ENCODE measurements at places on chromosomes 6 and 20. TPM values are rescaled to one million over a fixed set of nuclear protein-coding genes. Genes with fewer than 3 reads are reported as not detected.
A peak's percentile ranks its signal among the peaks of the same experiment; 100 is the strongest.

Gene CDH26
- not detected for total RNA-seq

Gene ADA
- total RNA-seq: 26.3 TPM

Gene HLA-DQB2
- not detected for total RNA-seq

Gene CLIC5
- 0.14 TPM for total RNA-seq

Gene PNLDC1
- total RNA-seq: not detected

Gene BFSP1
- total RNA-seq: 3.7 TPM

DNA sequence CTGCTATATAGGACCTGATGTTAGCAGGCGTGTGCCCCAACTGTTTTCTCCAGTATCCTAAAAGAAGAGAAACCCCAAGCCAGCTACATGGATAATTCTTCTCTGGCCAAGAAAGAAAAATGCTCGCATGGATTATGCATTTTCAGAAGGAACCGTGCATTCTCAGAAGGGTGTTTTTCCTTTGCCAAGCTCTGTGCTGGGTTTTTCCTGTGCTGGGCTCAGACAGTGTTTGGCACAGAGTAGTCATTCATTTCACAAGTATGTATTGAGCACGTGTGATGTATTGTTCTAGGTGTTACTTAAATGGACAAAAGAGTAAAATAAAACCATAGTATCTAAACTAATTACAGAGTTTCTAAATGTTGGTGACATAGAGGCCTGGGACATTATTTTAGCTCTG lies 62.7 kb upstream of the ZNF133 start:
- no peak overlapping the region for H3K27ac ChIP-seq
- DNase-seq: peak; percentile 63
- H3K4me3 ChIP-seq: no peak overlapping the region
- peaks cover 14% of the 10 kb centered on the region for H3K4me1 ChIP-seq
- no peaks in the 10 kb centered on the region for H3K36me3 ChIP-seq
- H3K27me3 ChIP-seq: no peaks in the 10 kb centered on the region

DNA sequence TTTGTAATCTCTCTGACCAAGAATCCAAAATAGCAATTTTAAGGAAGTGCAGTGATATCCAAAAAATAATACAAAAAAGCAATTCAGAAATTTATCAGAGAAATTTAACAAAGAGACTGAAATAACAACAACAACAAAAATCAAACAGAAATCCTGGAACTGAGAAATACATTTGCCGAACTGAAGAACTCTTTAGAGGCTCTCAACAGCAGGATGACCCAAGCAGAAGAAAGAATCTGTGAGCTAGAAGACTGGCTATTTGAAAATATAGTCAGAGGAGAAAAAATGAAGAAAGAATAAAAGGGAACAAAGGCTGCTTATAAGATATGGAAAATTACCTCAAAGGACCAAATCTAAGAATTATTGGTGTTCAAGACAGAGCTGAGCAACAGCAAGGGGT lies 22.6 kb downstream of the GABRR1 start:
- no peak overlapping the region for H3K27ac ChIP-seq
- no peak overlapping the region for H3K4me3 ChIP-seq
- no peaks in the 10 kb centered on the region for H3K27me3 ChIP-seq

DNA sequence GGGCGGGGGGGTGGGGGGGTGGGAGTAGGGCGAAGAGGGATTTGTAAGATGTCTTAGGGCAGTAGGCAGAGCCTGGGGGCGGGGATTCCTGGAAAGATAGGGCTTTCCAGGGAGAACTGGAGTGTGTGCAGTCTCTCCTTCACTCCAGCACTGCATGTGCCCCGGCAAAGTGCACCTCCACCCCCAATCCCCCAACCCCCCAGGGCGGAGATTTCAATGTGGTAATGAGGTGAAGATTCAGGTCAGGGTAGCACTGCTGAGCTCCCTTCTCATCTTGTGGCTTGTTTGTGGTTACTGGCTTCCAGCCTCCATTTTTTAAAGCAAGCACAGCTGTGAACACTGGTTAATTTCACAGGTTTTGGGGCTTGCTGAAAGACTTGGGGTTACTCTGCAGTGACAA lies 5.9 kb downstream of the TMEM239 start:
- H3K27me3 ChIP-seq: peaks cover 39% of the 10 kb centered on the region
- H3K4me1 ChIP-seq: no peaks in the 10 kb centered on the region
- H3K36me3 ChIP-seq: no peaks in the 10 kb centered on the region

DNA sequence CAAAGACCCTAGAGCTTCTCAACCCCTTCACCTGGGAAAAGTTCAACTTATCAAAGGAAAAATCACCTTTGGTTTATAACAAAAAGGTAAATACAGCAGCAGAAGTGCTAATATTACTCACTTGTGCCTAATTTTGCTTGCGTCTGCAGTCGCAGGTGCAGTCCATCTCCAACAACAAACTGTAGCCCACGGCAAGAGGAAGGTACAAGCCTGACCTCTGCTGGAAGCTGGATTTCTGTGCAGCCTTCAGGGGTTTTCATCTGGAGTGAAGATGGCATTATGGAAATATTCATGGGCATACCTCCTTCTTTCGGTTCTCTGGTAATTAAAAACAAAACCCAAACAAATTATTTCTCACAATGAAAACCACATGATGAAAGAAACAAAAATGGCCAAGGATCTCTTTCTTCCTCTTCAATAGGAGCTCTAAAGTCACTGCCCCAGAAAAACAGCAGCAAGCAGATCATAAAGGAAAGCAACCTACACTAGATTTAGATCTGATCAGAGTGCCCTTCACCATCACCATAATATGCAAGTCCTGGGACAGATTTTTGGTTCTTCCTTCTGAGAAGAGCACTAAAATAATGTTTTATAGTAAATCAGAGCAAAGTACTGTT lies 7.8 kb downstream of the UBE3D start:
- no peaks in the 10 kb centered on the region for H3K36me3 ChIP-seq
- peak; percentile 57 for DNase-seq
- H3K27me3 ChIP-seq: no peaks in the 10 kb centered on the region
- no peaks in the 10 kb centered on the region for H3K4me1 ChIP-seq
- no peak overlapping the region for H3K27ac ChIP-seq

DNA sequence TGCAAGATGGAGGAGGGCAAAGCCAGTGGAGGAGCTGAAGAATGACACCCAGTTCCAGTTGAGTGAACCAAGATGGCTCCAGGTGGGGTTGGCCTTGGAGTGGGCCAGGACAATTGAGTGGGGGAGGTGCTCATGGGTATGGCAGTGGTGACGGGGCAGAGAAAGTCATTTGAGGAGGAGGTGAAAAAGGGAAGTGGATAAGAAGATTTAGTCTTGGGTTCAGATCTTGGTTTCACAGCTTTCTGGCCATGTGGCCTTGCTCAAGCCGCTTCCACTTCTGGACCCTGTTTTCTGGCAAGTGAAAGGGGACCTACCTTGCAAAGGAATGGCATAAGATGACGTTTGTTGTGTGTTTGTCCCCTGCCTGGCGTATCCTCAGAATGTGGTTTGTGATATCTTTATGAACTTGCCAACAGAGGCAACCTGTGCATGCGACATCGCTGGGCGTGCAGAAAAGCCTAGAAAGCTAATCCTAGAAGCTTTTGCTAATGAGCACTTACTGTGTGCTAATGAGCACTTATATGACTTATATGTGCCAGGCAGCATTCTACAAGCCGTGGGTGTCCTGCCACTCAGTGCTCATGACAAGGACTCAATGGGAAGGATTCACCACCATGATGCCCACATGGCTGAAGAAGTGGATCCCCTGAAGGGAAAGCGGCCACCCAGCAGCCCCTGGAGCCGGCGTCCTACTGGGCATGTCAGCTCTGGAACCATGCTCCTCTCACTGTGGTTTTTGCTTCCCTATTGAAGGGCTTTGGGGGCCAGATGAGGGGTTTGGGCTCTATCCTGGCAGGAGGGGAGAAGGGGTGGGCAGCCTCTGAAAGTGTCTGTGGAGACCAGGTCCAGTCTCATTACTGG lies 23.6 kb upstream of the STX16 start:
- H3K27me3 ChIP-seq: no peaks in the 10 kb centered on the region
- peaks cover 46% of the 10 kb centered on the region for H3K4me1 ChIP-seq
- no peak overlapping the region for H3K27ac ChIP-seq

- peaks cover 2% of the 10 kb centered on the region for H3K4me1 ChIP-seq
- H3K4me3 ChIP-seq: no peak overlapping the region
- no peaks in the 10 kb centered on the region for H3K36me3 ChIP-seq
Measured at GRCh38 chr6:40510442-40510841, 76.7 kb downstream of the LRFN2 start.

GRCh38 chr6:27296106-27296783 lies 15.8 kb downstream of the POM121L2 start:
- H3K36me3 ChIP-seq: no peaks in the 10 kb centered on the region
- peaks cover 17% of the 10 kb centered on the region for H3K4me1 ChIP-seq
- peak overlapping the region; percentile 80 for H3K4me3 ChIP-seq
- H3K27me3 ChIP-seq: peaks cover 13% of the 10 kb centered on the region
- no peak overlapping the region for H3K27ac ChIP-seq

- DNase-seq: no peak
- no peak overlapping the region for H3K4me3 ChIP-seq
- H3K27me3 ChIP-seq: no peaks in the 10 kb centered on the region
- no peaks in the 10 kb centered on the region for H3K36me3 ChIP-seq
Measured at GRCh38 chr6:5464099-5464885, 203.0 kb downstream of the FARS2 start.

- H3K27me3 ChIP-seq: no peaks in the 10 kb centered on the region
- DNase-seq: no peak
- H3K36me3 ChIP-seq: no peaks in the 10 kb centered on the region
- no peak overlapping the region for H3K27ac ChIP-seq
- H3K4me1 ChIP-seq: no peaks in the 10 kb centered on the region
Measured at GRCh38 chr6:152170702-152171667, 363.5 kb downstream of the ESR1 start.

- no peak overlapping the region for H3K4me3 ChIP-seq
- H3K36me3 ChIP-seq: no peaks in the 10 kb centered on the region
- no peak for DNase-seq
- no peaks in the 10 kb centered on the region for H3K27me3 ChIP-seq
Measured at GRCh38 chr6:15843764-15844163, 180.9 kb upstream of the DTNBP1 start.

GRCh38 chr6:109008537-109009235 lies 86.0 kb downstream of the SESN1 start:
- peak overlapping the region; percentile 41 for H3K27ac ChIP-seq
- H3K4me1 ChIP-seq: peaks cover 6% of the 10 kb centered on the region

GRCh38 chr6:157432892-157433265 lies 51.9 kb downstream of the ZDHHC14 start:
- no peaks in the 10 kb centered on the region for H3K4me1 ChIP-seq
- no peaks in the 10 kb centered on the region for H3K36me3 ChIP-seq
- no peak overlapping the region for H3K4me3 ChIP-seq

Data from endothelial cell of umbilical vein (primary cell).